Amniotic epithelial cell (primary cell): ENCODE measurements at places on chromosomes 5 and 9.

DNA sequence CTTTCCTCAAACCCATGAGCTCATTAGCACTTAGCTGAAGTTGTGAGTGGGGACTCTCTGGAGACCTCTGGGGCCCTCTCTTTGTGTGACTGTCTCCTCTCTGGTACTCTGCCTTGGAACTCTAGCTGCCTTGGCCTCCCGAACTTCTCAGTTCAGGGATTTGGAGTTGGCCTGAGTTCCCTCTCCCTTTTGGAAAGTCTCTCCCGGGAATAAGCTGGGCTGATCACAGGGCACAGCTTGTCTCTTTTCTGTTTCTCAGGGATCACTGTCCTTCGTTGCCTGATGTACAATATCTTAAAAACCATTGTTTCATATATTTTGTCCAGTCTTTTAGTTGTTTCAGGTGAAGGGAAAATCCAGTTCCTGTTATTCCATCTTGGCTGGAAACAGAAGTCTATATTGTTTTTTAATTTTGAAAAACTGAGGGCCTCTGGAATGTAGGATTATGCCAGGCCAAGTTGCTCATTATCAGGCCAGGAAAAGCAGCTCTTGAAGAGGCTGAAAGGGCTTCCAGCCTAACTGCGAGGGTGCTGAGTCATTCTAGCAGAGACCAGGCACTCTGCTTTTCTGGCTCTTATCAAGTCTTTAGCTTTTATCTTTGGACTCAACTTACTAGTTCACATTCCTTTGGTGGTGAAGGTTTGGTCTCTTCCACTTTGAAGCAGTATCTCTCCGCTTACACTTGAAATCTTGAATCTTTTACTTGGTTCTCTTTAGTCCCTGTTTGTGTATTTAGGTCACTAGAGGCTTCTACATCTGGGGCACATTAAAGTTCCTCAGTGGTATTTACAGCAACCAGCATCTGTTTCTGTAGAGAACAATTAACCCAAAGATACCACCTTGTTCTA lies 8.4 kb upstream of the RGS3 start:
- DNase-seq = peak; percentile 98

DNA sequence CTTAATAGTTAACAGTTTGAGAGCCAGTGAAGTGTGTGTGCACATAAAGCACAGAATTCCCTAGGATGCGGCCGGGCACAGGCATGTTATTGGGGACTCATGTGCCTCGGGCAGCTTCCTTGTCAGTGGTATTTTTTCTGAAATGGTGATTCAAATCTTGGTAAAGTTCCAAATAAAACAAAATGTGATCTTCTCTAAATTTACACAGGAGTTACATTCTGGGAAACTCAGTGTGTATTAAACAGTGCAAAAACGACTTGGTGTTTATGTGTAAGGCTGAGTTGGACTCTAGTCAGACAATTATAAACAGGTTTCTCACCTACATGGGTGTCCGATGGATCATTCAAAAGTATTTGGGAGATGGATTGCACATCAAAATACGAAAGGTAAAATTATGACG lies 48.9 kb downstream of the BOD1 start:
- DNase-seq = no peak

- DNase-seq = no peak
Measured at GRCh38 chr9:133717113-133718031, 20.8 kb downstream of the SARDH start.

DNA sequence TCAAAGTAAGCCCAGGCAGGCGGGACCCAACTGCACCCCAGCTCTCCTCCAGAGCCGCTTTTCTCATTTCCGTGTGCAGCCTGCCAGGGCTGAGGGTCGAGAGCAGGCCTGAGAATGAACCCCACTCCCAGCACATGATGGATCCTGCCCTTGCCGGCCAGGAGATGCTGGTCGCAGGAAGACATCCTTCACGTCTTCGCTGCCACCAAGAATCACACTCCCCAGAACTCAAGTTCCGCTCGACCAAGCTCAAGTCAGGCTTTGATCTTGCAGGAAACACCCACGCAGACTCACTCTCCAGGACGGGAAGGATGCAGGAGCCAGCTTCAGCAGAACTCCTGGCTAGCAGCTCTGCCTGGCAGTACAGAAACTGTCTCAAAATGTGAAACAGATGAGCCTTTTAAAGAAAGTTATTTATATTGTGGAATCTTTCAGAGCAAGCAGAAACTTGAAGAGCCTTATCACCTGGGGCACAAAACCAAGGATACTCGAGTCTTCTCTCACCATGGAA lies 102.4 kb downstream of the ROR2 start:
- DNase-seq = peak; percentile 71

DNA sequence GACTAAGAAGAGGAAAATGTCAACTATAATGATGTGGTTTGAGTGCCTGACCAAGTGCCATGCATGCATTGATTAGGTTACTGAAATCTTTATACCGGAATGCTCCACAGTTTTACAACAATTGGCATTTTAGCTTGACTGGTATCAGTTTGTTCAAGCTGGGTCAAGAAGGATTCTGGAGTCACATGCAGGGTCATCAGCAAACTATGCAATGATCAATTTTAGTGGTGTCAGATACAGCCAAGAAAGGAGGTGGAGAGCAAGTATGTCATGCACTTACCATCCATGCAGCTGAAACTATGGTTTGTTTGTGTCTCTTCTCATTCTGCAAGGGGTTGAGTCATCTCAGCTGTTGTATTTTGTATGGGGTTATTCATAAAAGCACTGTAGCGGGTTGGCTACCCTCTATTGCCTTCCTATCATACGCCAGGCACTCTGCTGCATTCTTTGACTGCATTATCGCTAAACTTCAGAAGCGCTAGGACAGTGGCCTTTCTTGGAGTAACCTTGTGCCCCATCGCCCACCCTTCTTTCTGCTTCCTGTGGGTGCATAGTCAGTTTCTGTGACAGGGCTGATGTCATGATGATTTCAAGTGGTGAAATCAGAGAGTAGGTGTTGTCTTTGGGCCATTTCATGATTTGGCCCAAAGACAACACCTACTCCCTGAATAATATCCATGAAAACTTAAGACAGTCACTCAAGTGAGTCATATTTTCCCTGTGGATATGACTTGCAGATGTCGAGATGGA lies 145.4 kb downstream of the MTX3 start:
- no peak for DNase-seq

DNA sequence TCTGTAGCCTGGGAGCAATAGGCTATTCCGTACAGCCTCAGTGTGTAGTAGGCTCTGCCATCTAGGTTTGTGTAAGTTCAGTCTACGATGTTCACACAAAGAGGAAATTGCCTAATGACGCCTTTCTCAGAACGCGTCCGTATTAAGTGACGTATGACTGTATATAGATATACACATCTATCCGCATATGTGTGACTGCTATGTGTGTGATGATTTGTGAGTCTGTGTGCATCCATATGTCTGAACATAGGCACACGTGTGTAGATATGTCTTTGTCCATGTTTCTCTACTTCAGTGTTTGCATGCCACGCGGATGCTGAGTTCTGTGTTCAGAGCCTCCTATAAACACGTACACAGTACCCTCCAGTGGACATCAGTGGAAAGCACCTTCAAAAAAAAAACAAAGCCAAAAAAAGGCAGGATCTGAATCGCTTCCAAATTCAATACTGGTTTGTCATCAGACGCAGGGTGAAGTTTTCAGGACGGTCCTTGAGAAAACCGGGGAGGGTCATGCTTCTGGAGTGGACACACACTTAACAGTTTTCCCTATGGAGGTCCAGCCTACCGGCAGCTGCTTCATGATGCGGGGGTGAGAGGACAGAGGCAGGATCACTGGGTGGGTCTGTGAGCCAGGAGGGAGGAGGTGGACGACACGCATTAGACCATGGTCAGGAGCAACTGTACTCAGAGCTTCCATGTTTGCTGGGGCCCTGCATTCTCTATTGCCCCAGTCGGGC lies 29.5 kb upstream of the ALDH1B1 start:
- peak; percentile 65 for DNase-seq

GRCh38 chr5:98365126-98365525 lies 408.3 kb upstream of the RGMB start:
- no peak for DNase-seq

- peak; percentile 73 for DNase-seq
Measured at GRCh38 chr5:33470544-33470943, 29.8 kb downstream of the TARS1 start.

GRCh38 chr5:63822614-63823013 lies 139.6 kb downstream of the HTR1A start:
- DNase-seq = no peak

DNA sequence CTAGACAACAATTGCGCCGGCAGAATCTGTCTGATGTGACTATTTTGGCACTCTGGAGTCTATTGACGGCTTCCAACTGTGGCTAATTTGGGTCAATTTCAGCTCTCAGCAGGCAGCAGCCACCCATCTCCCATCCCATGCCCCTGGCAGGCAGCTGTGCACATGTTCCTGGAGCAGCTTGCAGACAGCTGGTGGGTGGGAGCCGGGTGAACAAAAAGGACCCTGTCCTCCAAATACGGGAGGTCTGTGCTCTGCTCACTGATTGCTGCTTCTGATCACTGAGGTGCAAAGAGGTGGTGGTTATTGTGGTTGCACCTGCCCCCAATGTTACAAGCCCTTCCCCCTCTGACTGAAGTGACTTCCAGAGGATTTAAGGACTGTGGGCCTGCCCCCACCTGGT lies 45.0 kb upstream of the N4BP3 start:
- DNase-seq = no peak

GRCh38 chr5:96297290-96297689 lies 135.8 kb downstream of the PCSK1 start:
- peak; percentile 97 for DNase-seq

DNA sequence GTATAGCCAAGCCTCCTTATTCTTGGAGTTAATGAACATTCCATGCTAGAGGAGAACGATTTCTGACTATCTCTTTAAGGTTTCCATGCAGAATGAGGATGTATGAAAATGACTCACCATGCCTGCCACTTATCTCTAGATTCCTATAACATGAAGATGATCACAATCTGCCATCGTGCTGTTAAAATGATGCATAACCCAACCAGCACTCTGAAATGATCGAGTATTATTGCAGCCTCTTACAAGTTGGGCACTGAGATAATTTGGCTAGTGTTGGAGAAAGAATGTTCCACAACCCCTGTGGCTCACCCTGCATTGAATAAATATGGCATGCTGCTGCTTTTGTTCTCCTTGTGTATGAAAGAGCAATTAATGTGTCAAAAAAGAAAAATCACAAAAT lies 1143.6 kb upstream of the WWC1 start:
- peak; percentile 55 for DNase-seq

DNA sequence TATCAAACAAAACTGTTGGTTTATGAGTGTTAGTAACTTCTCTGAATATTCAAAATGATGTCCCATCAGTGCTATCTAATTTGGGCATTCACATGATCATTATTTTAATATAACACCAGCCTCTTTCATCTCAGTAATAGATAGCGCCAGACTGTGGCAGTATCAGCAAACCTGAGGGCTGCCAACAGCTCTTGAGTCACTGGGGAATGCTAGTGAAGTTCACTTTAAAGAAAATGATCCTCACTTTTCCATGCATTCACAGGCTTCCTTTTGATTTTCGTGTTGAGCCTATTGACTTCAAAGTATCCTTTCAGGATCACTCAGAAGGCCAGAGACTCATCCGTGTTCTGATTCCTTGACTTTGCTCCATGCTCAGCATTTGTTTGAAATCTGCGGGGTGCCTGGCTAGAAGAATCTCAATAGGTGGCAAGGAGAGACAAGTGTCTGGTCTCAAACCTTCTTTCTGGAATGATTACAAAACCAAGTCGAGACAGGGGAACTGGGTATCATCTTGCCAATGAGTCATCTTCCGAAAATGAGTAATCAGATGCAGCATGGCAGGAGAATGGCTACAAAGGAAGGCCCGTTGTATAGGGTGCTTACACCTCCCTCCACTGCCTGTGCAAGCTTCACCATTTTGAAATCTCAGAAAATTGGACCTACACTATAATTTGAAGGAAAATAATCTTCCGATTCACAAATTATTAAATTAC lies 509.1 kb downstream of the RASEF start:
- no peak for DNase-seq

- DNase-seq = no peak
Measured at GRCh38 chr5:72815580-72816283, 729 bp upstream of the TNPO1 start.

GRCh38 chr5:6717247-6717646 lies 4.0 kb downstream of the TENT4A start:
- no peak for DNase-seq

GRCh38 chr5:91059409-91059808 lies 323.7 kb downstream of the ARRDC3 start:
- no peak for DNase-seq

DNA sequence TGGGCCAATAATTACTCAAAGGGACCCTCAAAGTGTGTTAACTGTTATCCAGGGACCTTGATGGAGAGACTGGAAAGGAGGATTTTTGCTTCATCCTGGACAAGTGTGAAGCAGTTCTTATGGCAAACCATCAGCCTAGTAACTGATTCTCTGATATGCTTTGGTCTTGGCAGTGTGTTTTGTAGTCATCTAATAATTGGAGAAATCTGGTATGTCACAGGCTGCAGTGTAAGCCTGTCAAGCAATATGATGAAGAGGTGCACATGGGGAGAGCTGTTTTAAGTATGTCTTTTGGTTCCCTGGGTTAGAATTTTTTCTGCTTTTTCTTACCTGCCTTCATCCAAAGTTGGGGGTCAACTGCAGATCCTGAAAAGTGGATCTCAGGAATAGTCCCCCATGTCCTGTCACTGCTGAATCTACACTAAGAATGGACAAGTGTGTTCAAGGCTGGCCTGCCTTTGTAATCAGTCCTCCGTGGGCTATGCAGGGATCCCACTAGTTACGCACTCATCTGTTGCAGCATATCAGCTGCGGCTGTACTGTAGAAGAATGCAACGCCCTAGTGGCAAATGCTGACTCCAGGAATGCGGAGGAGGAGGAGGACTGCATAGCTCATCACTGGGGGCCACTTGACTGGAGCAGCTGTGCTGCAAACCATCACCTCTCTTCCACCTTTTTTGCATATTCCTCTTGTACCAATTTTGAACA lies 1.9 kb downstream of the SPTAN1 start:
- DNase-seq = peak; percentile 97

GRCh38 chr9:123922911-123923310 lies 7.0 kb downstream of the DENND1A start:
- no peak for DNase-seq

GRCh38 chr9:35048511-35048910 lies 23.9 kb downstream of the VCP start:
- DNase-seq = no peak

GRCh38 chr5:78514427-78515330 lies 133.9 kb downstream of the LHFPL2 start:
- no peak for DNase-seq

DNA sequence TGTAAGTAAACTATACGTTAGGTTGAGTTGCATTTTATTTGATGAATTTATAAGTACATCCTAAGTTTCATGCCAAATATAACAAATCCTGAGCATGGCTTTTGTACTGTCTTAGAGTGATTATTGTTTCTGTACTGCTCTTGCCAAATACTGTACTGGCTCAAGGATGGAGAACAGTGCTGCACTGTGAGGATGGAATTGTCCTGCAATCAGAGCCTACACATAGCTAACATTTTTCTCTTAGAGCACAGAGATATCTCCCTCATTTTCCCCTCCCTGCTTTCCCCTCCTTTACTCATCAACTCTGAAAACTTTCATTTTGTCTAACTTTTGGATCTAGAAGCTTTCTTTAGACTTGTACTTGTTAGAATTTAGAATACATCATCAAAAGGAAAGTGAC lies 28.3 kb downstream of the LRRC70 start:
- DNase-seq = peak; percentile 73
